ENCODE measurements at places on chromosomes 11 and 22.

- DNase-seq, result no peak
Measured at GRCh38 chr11:128680906-128681305, 13.0 kb upstream of the FLI1 start.

DNA sequence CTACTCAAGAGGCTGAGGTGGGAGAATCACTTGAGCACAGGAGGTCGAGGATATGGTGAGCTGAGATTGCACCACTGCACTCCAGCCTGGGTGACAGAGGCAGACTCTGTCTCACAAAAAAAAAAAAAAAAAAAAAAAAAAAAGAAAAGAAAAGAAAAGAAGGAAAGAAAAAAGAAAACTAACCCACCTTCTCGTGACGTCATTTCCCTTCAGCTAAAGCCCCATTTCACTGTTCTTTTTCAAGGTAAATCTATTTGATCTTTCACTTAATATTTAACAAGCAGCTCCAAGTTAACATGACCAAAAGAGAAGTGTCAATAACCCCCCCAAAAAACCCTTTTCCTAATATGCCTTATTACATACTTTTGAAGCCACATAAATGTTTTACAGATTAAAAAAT lies 5.1 kb downstream of the RAPSN start:
- no peak for DNase-seq

GRCh38 chr11:46392421-46393230 lies 1.1 kb upstream of the CHRM4 start:
- DNase-seq, result peak; percentile 61

DNA sequence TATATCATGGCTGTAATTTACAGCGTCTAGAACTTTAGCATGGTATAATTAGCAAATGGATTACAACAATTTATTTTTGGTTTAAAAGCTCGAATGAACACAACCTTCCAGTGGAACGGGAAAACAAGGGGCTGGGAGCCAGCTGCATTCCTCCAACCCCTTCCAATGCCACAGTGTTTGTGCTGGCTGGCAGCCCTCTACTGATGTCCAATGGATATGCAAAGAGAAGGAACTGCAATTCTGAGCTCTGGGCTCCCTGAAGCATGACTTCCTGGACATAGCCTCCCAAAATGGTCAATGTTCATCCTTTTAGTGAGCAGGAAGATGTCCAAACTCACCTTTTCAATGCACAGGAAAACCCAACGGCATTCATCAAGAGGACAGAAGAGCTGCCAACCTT lies 288.3 kb downstream of the TENM4 start:
- no peak for DNase-seq

GRCh38 chr22:42217019-42217751 lies 53.3 kb downstream of the TCF20 start:
- no peak for DNase-seq

- no peak for DNase-seq
Measured at GRCh38 chr22:47299863-47300697, 537.6 kb downstream of the TBC1D22A start.

DNA sequence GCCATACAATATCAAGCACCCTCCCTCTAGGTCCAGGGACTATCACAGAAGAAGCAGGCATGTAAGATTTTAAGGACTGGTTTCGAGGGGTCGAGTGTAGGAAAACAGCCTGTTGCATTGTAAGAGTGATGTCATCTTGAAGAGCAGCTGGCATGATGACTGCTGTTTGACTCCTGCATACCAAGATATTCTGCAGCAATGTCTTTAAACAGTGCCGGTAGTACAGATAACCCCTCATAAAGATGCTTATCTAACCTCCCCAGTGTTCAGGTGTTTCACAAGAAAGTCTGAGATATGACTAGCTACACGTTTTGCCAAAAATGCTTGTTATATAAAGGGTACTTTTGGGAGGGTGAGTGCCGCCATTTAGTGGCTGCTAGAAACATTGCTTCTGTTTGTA lies 12.0 kb downstream of the FAM111A start:
- DNase-seq, result no peak

- DNase-seq, result no peak
Measured at GRCh38 chr11:80668039-80668438, 1227.2 kb upstream of the TENM4 start.

All from NCI-H82 (cell line).